ENCODE measurements at places on chromosomes 13 and 19.

GRCh38 chr19:48147597-48148175 is 22.5 kb downstream of the LIG1 start:
- H3K4me3 ChIP-seq: no peak overlapping the region
- no peaks in the 10 kb centered on the region for H3K4me1 ChIP-seq
- no peak for DNase-seq
- H3K27ac ChIP-seq: no peak overlapping the region
- no peaks in the 10 kb centered on the region for H3K27me3 ChIP-seq

GRCh38 chr13:95250961-95251360 is 50.3 kb downstream of the ABCC4 start:
- H3K4me3 ChIP-seq: no peak overlapping the region
- H3K27ac ChIP-seq: no peak overlapping the region
- H3K36me3 ChIP-seq: no peaks in the 10 kb centered on the region
- DNase-seq: no peak
- H3K27me3 ChIP-seq: no peaks in the 10 kb centered on the region
- H3K4me1 ChIP-seq: peaks cover 12% of the 10 kb centered on the region

- no peak for DNase-seq
- H3K27me3 ChIP-seq: no peaks in the 10 kb centered on the region
- no peak overlapping the region for H3K4me3 ChIP-seq
- no peaks in the 10 kb centered on the region for H3K36me3 ChIP-seq
- no peak overlapping the region for H3K27ac ChIP-seq
Measured at GRCh38 chr13:97198753-97199152, 23.4 kb upstream of the MBNL2 start.

- no peak overlapping the region for H3K4me3 ChIP-seq
- DNase-seq: no peak
- H3K27ac ChIP-seq: no peak overlapping the region
- no peaks in the 10 kb centered on the region for H3K27me3 ChIP-seq
- no peaks in the 10 kb centered on the region for H3K36me3 ChIP-seq
- no peaks in the 10 kb centered on the region for H3K4me1 ChIP-seq
Measured at GRCh38 chr19:23439623-23440022, 44.4 kb upstream of the ZNF91 start.

DNA sequence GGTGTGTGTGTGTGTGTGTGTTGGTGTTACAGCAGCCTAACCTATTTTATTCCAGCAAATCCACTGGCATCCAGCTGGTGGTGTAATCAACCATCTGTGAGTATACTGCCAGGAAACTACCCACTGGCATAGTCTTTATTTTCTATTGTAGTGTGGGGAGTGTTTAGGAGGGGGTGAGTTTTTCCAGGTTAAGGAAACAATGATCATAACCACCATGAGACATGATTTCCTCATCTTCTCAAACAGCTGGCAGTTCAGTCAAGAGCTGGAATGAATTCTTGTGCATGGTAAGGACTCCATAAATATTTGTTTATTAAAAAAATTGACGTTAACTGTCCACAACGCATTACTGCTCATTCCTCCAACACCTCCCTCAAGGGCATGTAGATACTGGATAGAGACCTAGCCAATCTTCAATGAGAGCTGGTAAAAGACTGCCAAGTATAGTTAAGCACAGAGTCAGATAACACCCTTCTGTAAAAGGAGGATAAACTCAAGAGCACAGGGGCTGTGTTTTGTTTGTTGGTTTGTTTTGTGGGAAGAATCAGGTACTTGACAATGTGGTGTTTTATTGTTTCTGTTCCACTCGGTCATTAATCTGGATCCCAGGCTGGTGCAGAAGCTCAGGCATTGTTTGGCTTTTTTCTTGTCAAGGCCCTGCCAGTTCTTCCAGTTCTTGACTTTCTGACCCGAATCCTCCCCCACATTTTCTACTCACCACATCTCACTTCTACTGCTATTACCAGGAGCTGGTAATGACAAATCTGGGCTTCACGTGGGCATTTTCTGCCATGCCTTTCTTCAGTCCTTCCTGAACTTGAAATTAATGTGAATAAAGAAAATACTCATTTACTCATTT is 31.6 kb upstream of the SLC46A3 start:
- H3K36me3 ChIP-seq: no peaks in the 10 kb centered on the region
- H3K4me3 ChIP-seq: no peak overlapping the region
- DNase-seq: no peak
- H3K27ac ChIP-seq: no peak overlapping the region
- peaks cover 3% of the 10 kb centered on the region for H3K4me1 ChIP-seq
